ENCODE measurements at places on chromosomes 1 and 21. TPM values are rescaled to one million over a fixed set of nuclear protein-coding genes. Genes with fewer than 3 reads are reported as not detected.

- H3K4me3 ChIP-seq = no peak overlapping the region
- no peak overlapping the region for H3K27ac ChIP-seq
- DNase-seq = no peak
Observed at GRCh38 chr1:10753299-10753698, 43.1 kb downstream of the CASZ1 start.

- no peak overlapping the region for H3K27ac ChIP-seq
- peak; percentile 99 for DNase-seq
- peaks cover 9% of the 10 kb centered on the region for H3K4me1 ChIP-seq
- no peak overlapping the region for H3K4me3 ChIP-seq
- H3K27me3 ChIP-seq = no peaks in the 10 kb centered on the region
Observed at GRCh38 chr21:25573409-25574206, 33.7 kb downstream of the MRPL39 start.

DNA sequence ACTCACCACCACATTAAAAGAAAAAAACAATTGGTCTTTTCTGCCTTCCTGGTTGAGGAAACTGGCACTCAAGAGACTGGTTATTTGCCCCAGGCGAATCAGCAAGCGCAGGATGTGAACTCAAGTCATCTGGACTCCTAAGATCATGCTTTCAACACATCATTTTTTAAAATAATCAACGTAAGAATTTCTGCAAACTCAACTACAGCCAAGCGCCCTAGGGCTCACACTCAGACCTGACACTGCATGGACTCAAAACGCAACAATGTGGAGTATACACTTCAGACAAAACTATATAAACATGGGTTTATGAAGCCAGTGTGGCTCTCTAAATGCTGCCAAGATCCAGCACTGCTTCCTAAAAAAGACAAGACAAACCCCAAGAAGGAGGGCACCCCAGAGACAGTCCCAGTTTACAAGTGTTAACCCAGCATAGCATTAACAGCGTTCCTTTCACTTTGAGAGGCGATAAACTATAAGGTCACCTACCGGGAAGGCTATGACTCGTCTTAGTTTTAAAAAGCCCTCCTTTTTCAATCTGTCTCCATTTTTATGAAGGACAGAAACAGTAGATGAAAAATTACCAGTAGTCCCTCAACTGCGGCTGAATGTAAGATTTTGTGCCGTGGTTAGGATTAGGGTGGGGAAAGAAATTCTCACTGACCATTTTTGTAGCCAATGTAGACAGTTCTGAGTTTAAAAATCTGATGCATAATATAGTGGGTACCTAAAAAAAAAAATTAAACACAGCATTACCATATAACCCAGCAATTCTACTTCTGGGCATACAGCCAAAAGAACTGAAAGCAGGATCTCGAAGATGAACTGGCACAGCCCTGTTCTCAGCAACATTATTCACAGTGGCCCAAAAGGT is 54.8 kb downstream of the SIPA1L2 start:
- peak; percentile 68 for DNase-seq
- H3K27ac ChIP-seq = peak overlapping the region; percentile 18
- no peaks in the 10 kb centered on the region for H3K27me3 ChIP-seq
- peaks cover 1% of the 10 kb centered on the region for H3K36me3 ChIP-seq
- peaks cover 2% of the 10 kb centered on the region for H3K4me1 ChIP-seq
- peak overlapping the region; percentile 32 for H3K4me3 ChIP-seq

S100A4 gene
- 7.5 TPM for total RNA-seq

DNA sequence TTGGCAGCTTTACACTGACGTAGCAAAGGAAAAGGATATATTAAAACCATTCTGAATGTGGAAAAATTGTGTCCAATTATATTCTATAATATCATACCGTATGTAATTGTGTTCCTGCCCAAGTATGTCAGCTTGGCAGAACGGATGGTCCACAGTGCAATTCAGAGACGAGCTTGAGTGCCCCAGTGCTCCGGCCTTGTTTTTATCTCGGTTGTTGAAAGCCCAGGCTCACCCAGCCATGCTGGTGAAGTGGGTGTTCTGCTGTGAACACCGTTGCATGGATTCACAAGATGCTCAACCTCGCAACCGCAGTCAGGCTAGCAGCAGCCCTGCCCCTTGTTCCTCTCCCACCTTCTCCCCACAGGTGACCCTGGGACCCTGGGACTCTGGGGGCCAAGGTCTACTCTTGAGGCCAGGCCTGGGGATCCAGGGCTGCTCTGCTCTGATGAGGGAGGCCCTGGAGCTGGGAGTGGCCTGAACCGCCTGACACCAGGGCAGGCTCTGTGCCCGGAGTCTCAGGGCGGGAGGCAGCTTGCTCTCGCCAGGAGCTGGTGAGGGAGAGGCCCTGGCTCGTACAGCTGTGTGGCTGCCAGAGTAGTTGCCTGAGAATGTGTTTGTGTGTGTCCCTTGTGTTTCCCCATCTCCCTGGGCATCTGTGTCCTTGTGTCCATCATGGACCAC is 11.2 kb downstream of the PTPRF start:
- DNase-seq = no peak
- no peak overlapping the region for H3K4me3 ChIP-seq
- H3K36me3 ChIP-seq = peaks cover 28% of the 10 kb centered on the region
- H3K27me3 ChIP-seq = no peaks in the 10 kb centered on the region
- peaks cover 4% of the 10 kb centered on the region for H3K4me1 ChIP-seq
- H3K27ac ChIP-seq = no peak overlapping the region

DNA sequence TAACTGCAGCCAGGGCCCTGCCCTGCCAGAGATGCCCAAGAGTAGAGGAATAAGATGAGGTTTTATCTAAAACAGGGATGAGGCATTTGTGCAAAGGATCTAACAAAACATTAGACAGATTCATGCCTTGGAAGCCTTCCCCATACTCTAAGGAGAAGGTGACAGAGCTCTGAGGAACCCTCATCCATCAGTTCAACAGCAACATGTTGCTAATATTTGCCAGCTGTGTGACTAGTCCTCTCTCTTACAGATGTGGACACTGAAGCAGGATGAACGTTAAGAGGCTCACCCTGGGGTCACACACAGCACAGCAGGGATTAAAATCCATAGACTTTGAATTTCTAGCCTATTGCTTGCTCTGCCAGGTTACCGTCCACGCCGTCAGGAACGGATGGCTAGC is 99.0 kb downstream of the ZBTB18 start:
- no peak overlapping the region for H3K27ac ChIP-seq
- peak; percentile 32 for DNase-seq
- H3K4me3 ChIP-seq = no peak overlapping the region
- H3K4me1 ChIP-seq = peaks cover 4% of the 10 kb centered on the region
- no peaks in the 10 kb centered on the region for H3K36me3 ChIP-seq
- H3K27me3 ChIP-seq = no peaks in the 10 kb centered on the region

PLEKHN1 gene
- 0.28 TPM for total RNA-seq

GRCh38 chr1:165389609-165390008 is 33.1 kb upstream of the LMX1A start:
- no peak overlapping the region for H3K4me3 ChIP-seq
- H3K27me3 ChIP-seq = peaks cover 11% of the 10 kb centered on the region
- no peaks in the 10 kb centered on the region for H3K36me3 ChIP-seq
- no peaks in the 10 kb centered on the region for H3K4me1 ChIP-seq
- no peak overlapping the region for H3K27ac ChIP-seq

DNA sequence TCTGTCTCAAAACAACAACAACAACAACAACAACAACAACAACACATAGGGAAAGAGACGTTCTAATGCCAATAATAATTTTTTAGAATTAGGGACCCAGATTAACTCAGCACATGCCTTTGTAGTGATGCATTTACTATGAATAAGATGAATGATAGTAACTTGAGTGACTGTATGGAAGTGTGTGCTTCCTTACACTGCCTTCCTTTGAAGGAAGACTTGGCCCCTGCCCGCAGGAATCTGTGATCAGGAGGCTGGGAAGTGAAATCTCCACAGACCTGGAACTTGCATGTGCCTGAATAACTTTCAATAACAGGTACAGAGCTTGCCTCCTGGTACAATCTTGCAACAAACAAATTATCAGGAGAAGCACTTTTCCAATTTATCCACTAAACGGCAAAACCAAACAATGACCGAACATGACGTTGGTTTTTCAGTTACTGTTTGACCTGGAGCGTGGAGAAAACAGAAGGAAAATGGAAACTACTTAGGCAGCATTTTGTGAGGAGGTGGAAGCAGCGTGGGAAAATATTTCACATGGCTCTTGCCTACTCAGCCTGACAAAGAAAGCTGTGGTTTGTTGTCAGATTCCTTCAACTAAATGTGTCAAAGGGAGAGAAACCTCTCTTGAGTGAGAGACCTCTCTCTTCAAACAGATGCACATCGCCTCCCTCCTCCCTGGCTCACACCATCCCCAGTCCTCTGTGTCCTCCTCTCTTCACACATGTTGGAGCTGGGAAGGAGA is 10.1 kb upstream of the ABCA4 start:
- peaks cover 5% of the 10 kb centered on the region for H3K4me1 ChIP-seq
- peak; percentile 52 for DNase-seq
- H3K36me3 ChIP-seq = no peaks in the 10 kb centered on the region
- H3K4me3 ChIP-seq = no peak overlapping the region
- H3K27me3 ChIP-seq = no peaks in the 10 kb centered on the region

DNA sequence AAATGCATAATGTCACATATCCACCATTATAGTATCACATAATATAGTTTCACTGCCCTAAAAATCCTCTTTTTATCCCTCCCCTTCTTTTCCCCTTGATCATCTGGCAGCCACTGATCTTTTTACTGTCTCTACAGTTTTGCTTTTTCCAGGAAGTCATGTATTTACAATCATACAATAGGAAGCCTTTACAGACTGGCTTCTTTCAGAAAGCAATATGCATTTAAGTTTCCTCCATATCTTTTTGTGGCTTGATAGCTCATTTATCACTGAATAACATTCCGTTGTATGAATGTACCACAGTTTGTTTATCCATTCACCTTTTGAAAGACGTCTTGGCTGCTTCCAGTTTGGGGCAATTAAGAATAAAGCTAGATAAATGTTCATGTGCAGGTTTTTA is 14.3 kb upstream of the WDTC1 start:
- peak; percentile 9 for DNase-seq
- H3K27me3 ChIP-seq = peaks cover 3% of the 10 kb centered on the region
- H3K4me1 ChIP-seq = no peaks in the 10 kb centered on the region
- H3K4me3 ChIP-seq = no peak overlapping the region

GRCh38 chr1:77064246-77064645 is 155.0 kb downstream of the PIGK start:
- no peaks in the 10 kb centered on the region for H3K27me3 ChIP-seq
- no peak overlapping the region for H3K27ac ChIP-seq
- no peaks in the 10 kb centered on the region for H3K4me1 ChIP-seq
- no peak for DNase-seq
- H3K4me3 ChIP-seq = no peak overlapping the region

DNA sequence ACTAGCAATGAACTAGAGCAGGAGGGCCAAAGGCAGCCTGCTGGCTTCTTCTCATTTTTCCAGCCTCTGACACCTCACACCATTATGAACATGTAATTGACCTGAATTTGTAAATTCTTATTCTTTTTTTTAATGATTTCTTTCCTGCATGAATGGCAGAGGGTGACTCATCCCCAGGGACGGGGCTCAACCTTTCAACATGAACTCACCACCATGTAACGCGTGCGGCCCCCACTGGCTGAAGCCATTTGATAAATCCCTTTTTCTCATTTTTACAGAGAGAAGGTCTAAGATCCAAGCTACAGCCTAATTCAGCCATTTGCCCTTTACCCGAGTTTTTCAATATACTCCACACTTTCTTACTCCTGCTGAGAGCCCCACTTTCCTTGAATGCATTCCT is 9.3 kb upstream of the ETS2 start:
- no peak overlapping the region for H3K27ac ChIP-seq
- H3K36me3 ChIP-seq = no peaks in the 10 kb centered on the region
- no peak overlapping the region for H3K4me3 ChIP-seq
- H3K4me1 ChIP-seq = peaks cover 5% of the 10 kb centered on the region

GRCh38 chr1:7684132-7684531 is 87.0 kb upstream of the VAMP3 start:
- no peaks in the 10 kb centered on the region for H3K36me3 ChIP-seq
- H3K27me3 ChIP-seq = peaks cover 46% of the 10 kb centered on the region
- no peak overlapping the region for H3K4me3 ChIP-seq
- DNase-seq = no peak
- no peak overlapping the region for H3K27ac ChIP-seq
- H3K4me1 ChIP-seq = no peaks in the 10 kb centered on the region

DNA sequence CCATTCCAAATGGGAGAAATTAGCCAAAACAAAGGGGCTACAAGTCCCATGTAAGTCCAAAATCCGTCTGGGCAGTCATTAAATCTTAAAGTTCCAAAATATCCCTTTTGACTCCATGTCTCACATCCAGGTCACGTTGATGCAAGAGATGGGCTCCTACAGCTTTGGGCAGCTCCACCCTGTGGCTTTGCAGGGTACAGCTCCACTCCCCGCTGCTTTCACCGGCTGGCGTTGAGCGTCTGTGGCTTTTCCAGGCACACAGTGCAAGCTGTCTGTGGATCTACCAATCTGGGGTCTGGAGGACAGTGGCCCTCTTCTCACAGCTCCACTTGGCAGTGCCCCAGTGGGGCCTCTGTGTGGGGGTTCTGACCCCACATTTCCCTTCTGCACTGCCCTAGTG is 130.2 kb downstream of the TPR start:
- no peaks in the 10 kb centered on the region for H3K27me3 ChIP-seq
- DNase-seq = no peak
- H3K4me3 ChIP-seq = no peak overlapping the region
- no peaks in the 10 kb centered on the region for H3K36me3 ChIP-seq
- no peak overlapping the region for H3K27ac ChIP-seq

- no peak overlapping the region for H3K27ac ChIP-seq
- no peaks in the 10 kb centered on the region for H3K4me1 ChIP-seq
- H3K36me3 ChIP-seq = no peaks in the 10 kb centered on the region
- DNase-seq = peak; percentile 22
- H3K4me3 ChIP-seq = no peak overlapping the region
Observed at GRCh38 chr1:87024936-87025540, 110.6 kb downstream of the HS2ST1 start.

All from IMR-90 (cell line).